ENCODE measurements at places on chromosomes 2 and 18. TPM values are rescaled to one million over a fixed set of nuclear protein-coding genes. Genes with fewer than 3 reads are reported as not detected.

The REG3A gene
- total RNA-seq: not detected

The SPC25 gene
- total RNA-seq: 9.2 TPM

The TSHZ1 gene
- 10.4 TPM for total RNA-seq

The WDPCP gene
- 42.4 TPM for total RNA-seq

The AP1S3 gene
- total RNA-seq: 8.8 TPM

The MPHOSPH10 gene
- 27.7 TPM for total RNA-seq

The DNAJC5G gene
- 0.23 TPM for total RNA-seq

The LBX2 gene
- total RNA-seq: not detected

The KIDINS220 gene
- 536 TPM for total RNA-seq

The CHRNG gene
- total RNA-seq: not detected

The FHOD3 gene
- total RNA-seq: 50.5 TPM

The PROM2 gene
- 2.1 TPM for total RNA-seq

The TWIST2 gene
- total RNA-seq: 0.23 TPM

The C2orf80 gene
- total RNA-seq: 38.1 TPM

The CERKL gene
- total RNA-seq: 6.2 TPM

The FTCDNL1 gene
- 4.8 TPM for total RNA-seq

The RUFY4 gene
- 0.23 TPM for total RNA-seq

The TMEM247 gene
- not detected for total RNA-seq

The IKZF2 gene
- 17.8 TPM for total RNA-seq

The RAB10 gene
- total RNA-seq: 185 TPM

The ZEB2 gene
- 82.8 TPM for total RNA-seq

The CYP1B1 gene
- total RNA-seq: 11.3 TPM

The CROCC2 gene
- total RNA-seq: 1.4 TPM

The MGAT4A gene
- 54.0 TPM for total RNA-seq

The DSC2 gene
- total RNA-seq: 4.2 TPM

The PXDN gene
- 30.0 TPM for total RNA-seq

The LONRF2 gene
- 90.7 TPM for total RNA-seq

The SUMO1 gene
- 149 TPM for total RNA-seq

The ALK gene
- total RNA-seq: 21.0 TPM

The SMAD2 gene
- total RNA-seq: 59.5 TPM

The LCT gene
- total RNA-seq: not detected

The STEAP3 gene
- total RNA-seq: 1.8 TPM

The CTLA4 gene
- total RNA-seq: 0.23 TPM
